ENCODE measurements at places on chromosomes 16 and 17.
A peak's percentile ranks its signal among the peaks of the same experiment; 100 is the strongest.

- DNase-seq, result no peak
These were observed 72.6 kb upstream of the COX10 start for GRCh38 chr17:13996748-13997147.

DNA sequence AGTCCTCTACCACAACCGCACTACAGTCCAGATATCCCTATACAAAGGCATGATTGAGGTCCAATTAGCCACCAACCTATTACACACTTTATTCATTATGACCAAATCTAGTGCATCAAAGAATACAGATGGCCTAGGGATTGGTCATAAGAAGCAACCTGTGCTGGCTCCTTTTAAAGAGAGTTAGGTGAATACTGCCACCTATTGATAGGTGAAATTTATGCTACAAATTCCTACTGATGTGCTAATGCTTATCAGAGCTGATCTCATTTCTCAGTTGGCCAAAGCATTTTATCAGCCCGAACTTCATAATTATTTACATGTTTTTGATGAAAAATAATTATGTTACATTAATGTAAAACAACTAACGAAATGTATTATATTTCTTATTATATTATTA lies 166.3 kb downstream of the ANKFN1 start:
- DNase-seq, result no peak

DNA sequence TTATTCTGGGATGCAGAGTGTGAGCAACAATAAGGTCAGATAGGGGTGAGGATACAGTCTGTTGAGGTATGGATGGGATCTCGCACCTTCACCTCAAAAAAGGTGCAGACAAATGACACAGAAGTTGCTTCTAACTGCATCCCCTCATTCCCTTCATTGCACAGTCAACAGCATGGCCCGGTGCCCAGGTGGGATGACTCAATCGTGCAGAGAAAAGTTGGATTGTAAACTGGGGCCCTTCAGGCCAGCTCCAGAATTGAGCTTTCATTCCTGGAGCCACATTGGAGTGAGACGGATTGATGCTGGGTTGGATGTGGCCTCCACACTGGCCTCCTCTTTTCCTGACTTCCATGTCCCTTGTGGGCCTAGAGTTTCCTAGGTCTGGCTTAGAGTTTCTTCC lies 977.4 kb downstream of the KCNJ18 start:
- DNase-seq, result no peak

GRCh38 chr17:1943436-1943831 lies 81.7 kb downstream of the RTN4RL1 start:
- DNase-seq, result no peak

DNA sequence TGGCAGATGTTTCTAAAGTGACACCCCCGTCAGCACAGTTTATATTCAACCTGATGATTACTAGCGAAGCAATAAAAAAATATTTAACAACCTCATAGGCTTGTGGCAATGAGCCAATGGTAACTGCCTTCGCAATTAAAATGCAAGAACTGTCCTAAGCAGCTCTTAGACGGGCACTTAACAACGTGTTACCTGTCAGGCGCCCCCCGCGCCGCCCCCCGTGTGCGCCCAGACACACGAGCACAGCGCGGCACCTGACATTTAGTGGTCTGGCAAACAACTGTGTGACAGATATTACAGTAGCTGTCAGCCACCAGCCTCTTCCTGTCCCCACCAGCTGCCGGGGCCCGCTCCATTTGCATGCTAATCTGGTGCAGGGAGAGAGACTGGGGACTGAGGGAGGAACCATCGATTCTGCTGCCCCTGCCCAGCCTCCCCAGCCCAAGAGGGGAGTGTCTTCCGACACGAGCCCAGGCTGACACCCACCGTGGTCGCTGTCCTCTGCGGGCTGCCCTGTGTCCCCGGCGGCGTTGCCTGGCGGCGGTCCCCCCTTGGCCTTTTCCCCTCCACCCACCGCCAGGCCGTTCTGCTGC lies 12.7 kb downstream of the NDUFAF8 start:
- peak; percentile 30 for DNase-seq

DNA sequence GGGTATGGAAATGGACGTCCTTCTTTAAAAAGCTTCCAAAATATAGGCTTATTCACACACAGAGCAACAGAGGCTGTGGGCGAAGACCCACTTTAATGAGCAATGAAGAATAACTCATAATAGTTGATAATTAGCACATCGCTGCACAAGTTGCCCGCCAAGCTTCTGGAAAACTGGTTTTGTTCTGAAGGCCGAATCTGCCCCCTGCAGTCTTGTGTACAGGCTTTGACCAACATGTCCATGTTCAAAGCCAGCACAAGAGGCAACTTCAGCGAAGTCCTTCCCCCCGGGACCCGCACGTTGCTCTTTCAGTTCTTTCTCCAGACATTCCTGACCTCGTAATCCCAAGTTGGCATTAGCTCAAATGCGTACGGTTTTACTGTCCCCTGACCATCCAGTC lies 73.3 kb downstream of the IRX5 start:
- no peak for DNase-seq

All from ELF-1 (cell line).